Activated CD8-positive, alpha-beta memory T cell treated with anti-CD3 and anti-CD28 coated beads, Interleukin-2, amount 50 U/mL, for 48 hours (primary cell): ENCODE measurements at places on chromosomes 4 and X.
A peak's percentile ranks its signal among the peaks of the same experiment; 100 is the strongest.

GRCh38 chrX:7689791-7690412 is 153.1 kb upstream of the VCX start:
- no peak for DNase-seq

- no peak for DNase-seq
These were observed 3.9 kb downstream of the KLHL8 start for GRCh38 chr4:87216469-87216868.

- DNase-seq: no peak
These were observed 151.0 kb downstream of the TENM3 start for GRCh38 chr4:182394181-182394580.

DNA sequence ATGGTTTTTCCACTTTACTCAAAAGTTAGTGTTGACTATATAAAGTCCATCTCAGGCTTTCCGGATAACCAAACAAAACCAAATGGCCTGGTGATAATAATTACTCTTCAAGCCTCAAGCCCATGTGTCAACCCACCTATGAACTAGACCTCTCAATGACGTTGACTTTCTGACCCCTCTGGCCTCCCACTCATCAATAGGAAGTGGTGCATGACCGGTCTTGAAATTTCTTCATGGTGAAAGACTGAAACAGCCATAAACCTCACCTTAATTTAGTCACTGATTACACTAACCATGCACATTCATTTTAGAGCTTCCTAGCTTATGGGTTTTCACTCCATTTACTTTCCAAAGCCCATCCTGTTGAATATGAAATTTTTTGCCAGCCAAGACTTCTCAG is 276.0 kb downstream of the KLHL13 start:
- no peak for DNase-seq

- no peak for DNase-seq
These were observed 733.4 kb upstream of the INTU start for GRCh38 chr4:126899331-126899801.

DNA sequence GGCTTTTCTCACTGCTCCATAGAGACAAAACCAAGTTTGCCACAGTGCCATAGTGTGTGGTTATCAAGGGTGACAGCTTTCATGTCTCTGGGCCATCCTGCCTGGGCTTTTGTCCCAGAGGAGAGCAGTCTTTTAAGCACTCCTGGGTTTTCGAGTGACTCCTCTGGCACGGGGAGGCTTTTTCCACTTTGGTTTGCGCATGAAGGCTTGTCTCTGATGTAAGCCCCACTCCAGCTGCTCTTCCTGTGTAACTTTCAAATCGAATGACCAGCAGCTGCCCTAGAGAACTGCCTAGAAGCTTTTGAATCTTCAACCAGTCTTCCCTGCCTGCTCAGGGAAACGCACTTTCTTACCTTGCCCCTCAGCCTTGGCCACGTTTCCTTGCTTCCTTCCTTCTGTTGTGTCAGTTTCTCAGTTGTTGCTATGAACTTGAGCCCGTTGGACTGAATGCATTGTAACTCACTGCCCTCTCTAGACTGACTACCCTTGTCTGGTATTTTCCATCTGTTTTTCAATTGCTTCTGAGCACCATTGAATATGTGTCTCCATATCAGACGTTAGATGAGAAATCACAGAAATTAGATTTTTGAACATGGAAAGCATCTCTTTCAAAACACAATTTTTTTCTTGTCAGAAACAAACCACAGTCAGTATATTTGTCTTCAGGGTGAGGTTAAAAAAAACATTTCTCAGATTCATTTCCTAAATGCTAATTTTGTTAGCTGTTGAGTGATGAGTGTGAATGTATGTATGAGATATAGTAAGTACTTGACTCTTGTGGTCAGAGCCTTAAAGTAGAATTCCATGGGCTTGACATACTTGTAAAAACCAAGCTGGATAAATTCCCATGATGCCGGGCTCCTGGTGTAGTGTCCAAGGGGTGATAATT is 45.3 kb downstream of the SLC9A6 start:
- no peak for DNase-seq

GRCh38 chrX:69362354-69362753 is 141.8 kb upstream of the NALF2 start:
- no peak for DNase-seq

- peak; percentile 50 for DNase-seq
These were observed 9.2 kb downstream of the NDUFA1 start for GRCh38 chrX:119880552-119881437.

DNA sequence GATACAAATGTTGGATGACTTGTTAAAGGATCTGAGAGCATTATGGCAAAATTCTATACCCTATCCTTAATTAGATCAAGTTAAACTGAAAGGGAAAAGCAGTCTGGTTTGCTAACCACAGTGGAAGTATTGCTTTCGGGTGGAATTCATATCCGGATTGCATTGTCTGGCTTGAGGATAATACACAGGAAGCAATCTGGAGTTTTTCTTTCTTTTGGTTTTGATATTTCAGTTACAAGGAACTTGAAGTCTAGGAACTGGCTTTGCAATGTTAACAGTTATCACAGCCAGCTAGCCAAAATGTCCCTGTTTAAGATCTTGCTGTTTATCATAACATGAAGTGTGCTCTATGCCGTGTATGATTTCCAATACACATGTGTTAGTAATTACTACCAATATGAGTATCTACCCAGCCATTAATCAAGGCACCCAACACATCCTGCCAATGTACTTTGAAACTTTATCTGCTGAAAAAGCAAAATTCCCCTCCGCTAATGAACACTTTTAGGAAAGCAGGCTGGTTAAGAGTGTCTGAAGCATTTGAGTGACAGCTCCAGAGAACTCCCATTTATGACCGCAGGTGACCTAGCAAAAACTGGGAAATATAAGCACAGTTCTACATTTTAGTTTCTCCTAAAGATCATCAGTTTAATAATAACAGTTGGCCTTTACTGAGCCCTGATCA is 146.4 kb downstream of the PALLD start:
- no peak for DNase-seq

DNA sequence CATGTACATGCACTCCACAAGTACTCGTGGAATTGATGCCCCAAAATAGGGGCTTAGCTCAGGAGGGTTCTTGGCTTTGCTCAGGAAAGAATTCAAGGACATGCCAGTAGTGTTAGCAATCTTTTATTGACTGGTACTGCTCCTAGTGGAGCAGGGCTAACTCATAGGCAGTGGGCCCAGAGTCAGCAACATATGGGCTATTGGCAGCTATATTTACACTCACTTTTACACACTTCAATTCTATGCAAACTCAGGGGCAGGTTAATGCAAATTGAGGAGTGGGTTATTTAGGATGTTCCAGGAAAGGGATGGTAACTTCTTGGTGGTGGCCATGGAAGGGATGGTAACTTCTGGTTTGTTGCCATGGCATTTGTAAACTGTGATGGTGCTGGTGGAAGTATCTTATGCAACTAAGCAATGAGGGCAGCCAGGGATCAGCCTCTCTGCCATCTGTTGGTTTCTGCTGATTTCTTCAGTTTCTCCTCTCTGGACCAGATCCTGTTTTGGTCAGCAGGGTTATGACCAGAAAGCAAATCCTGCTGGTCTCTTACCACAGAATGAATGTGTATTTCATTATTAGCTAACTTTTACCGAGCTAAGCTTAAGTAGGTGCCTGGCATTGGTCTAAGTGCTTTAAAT is 69.2 kb upstream of the FAT1 start:
- no peak for DNase-seq

- DNase-seq: no peak
These were observed 92.8 kb downstream of the TAB3 start for GRCh38 chrX:30795981-30796958.

DNA sequence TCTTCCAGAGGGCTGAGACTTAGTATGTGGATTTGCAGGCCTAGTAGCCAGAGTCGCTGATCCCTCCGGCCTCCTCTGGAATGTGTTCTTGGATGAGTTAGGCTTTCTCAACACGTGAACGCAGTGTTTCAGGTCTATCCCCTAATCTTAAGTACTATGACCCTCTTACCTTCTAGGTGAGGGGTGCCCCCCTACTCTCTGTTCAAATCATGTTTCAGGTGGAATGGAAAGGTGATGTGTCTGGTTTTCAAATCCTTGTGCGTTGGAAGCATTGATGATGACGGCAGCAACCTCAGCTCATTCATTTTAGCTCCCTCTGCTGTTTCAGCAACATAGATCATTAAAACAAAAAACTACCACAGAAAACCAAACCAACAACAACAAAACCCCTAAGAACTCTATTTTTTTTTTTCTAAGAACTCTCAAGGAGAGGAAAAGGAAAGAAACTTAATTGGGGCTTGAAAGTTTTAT is 56.4 kb downstream of the RWDD4 start:
- DNase-seq: no peak

- no peak for DNase-seq
These were observed 42.4 kb downstream of the CLCN4 start for GRCh38 chrX:10199212-10199611.

GRCh38 chrX:154000051-154000450 is 19.7 kb downstream of the IRAK1 start:
- no peak for DNase-seq
